ENCODE measurements at places on chromosomes 2 and 18.

DNA sequence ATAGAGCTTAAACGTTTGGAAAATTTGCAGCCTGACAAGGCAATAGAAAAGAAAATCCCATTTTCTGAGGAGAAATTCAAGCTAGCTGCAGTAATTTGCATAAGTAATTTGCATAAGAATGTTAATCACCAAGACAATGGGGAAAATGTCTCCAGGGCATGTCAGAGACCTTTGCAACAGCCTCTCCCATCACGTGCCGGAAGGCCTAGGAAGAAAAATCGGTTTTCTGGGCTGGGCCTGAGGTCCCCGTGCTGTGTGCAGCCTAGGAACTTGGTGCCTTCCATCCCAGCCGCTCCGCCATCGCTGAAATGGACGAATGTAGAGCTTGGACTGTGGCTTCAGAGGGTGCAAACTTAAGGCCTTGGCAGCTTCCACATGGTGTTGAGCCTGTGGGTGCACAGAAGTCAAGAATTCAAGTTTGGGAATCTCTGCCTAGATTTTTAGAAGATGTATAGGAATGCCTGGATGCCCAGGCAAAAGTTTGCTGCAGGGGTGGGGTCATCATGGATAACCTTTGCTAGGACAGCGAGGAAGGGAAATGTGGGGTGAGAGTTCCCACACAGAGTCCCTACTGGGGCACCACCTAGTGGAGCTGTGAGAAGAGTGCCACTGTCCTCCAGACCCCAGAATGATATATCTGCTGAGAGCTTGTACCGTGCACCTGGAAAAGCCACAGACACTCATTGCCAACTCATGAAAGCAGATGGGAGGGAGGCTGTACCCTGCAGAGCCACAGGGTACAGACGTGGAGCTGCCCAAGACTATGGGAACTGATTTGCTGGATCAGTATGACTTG is 164.6 kb downstream of the GULP1 start:
- DNase-seq: no peak

DNA sequence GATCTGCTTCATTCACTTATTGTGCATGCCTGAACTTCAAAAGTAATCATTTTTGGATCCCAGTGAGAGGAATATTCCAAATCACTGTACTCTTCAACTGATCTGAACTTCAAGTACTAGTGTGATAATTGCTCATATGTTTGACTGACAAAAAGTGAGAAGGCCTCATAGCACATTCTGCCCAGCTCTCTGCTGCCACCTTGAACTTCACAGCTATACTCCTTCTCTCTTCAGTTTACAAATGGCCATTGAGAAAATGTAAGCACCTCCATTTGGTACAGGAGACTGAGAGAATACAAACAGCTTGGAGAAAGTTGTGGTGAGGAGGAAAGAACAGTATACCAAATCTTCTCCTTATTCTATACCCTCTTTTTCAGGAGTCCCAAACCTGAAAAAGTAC is 946.0 kb upstream of the CHAC2 start:
- no peak for DNase-seq

- no peak for DNase-seq
Measured at GRCh38 chr18:43777636-43778304, 500.5 kb upstream of the SYT4 start.

DNA sequence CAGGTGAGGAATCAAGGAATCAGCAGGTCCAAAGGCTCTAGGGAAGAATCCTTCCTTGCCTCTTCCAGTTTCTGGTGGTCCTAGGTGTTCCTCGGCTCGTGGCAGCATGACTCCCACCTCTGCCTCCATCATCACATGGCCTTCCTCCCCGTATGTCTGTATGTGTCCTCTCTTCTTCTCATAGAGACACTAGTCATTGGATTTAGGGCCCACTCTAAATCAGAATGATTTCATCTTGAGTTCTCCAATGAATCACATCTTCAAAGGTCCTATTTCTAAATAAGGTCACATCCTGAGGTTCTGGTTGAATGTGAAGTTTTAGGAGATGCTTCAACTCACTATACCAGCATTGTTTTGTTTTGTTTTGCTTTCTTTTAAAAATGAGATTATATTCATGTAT is 11.1 kb upstream of the AGFG1 start:
- no peak for DNase-seq

DNA sequence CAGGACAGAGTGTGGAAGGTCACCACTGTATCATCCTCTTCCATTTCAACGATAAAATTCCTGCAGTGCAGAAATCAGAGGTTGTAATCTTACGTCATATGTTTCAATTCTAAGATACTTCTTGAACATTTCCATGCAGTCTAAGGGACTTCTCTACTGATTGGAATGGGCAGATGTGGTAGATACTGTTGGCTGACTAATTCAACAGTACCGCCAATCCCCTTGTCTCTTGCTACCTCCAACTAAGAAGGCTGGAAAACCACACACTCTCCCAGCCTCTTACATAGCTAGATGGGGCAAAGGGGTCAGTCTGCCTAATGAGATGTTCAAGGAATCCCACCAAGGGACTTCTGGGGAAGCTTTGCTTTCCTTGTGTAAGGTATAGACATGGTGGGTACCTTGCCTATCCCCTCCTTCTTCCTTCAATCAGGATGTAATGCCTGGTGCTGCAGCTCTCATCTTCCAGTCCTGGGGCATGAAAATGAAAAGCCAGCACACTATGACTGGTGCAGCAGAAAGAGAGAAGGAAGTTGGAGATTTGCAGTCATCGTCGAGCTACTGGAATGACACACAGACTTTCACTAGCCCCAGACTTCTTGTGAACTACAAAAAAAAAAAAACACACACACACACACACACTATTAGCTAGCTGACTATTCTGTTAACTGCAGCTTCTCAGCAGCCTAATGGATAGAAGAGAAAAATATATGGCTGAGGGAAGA is 84.1 kb downstream of the ALPK2 start:
- no peak for DNase-seq
